DMS79 treated with DMSO at 0.1 percent for 48 hours (cell line): ENCODE measurements at places on chromosomes 12 and 14.

- DNase-seq: no peak
These were observed 515.9 kb upstream of the TBX3 start for GRCh38 chr12:115199831-115200230.

GRCh38 chr14:65206448-65207096, 104.3 kb upstream of the MAX start:
- no peak for DNase-seq

- DNase-seq: no peak
These were observed 5.3 kb upstream of the TBX5 start for GRCh38 chr12:114411071-114411837.

- DNase-seq: peak; percentile 45
These were observed 411 bp downstream of the BTBD7 start for GRCh38 chr14:93332397-93332852.

- peak; percentile 17 for DNase-seq
These were observed 66.8 kb downstream of the CLIP1 start for GRCh38 chr12:122355706-122356105.

GRCh38 chr12:122788387-122788786, 14.0 kb downstream of the CCDC62 start:
- DNase-seq: no peak

- no peak for DNase-seq
These were observed 242.9 kb downstream of the CHST11 start for GRCh38 chr12:104699489-104700190.

GRCh38 chr14:94548999-94549985, 11.9 kb upstream of the SERPINA4 start:
- DNase-seq: peak; percentile 11

GRCh38 chr14:91040545-91040944, 19.9 kb downstream of the RPS6KA5 start:
- DNase-seq: no peak

- no peak for DNase-seq
These were observed 47.6 kb downstream of the SH2B3 start for GRCh38 chr12:111453071-111453989.

- peak; percentile 11 for DNase-seq
These were observed 10.3 kb upstream of the ERP27 start for GRCh38 chr12:14948672-14949071.

- no peak for DNase-seq
These were observed 136.7 kb downstream of the PAWR start for GRCh38 chr12:79553863-79554574.

DNA sequence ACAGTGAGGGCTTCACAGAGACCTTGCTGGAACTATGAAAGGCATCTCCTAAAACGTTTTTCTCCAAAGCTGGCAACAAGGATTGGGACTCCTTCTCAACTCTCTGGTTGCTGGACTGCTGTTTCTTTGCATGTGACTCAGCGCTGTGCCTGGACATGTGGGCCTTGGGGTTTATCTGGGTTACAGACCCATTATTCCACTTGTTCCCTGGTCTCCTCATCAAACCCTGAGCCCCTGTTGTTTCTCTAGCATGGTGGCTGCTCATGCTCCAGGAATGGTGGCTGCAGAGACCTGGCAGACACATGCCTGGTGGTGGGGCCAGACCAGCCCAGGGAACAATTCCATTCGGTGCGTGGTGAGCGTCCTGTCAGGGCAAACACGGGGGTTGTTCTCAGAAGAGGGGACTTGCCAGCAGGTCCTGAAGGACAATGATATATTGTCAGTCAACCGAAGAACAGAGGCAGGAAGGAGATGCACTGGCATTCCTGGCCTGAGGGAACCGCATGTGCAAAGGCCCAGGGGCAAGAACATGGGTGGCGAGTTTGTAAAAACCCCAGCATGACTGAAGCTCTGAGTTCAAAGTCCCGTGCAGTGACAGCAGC, 320.1 kb upstream of the RTL1 start:
- DNase-seq: no peak
